NCI-H510A (cell line): ENCODE measurements at places on chromosomes 5 and 9.

- DNase-seq = no peak
These were observed 123.7 kb upstream of the CPEB4 start for GRCh38 chr5:173764332-173765028.

- DNase-seq = no peak
These were observed 120.9 kb upstream of the C6 start for GRCh38 chr5:41334221-41334620.

DNA sequence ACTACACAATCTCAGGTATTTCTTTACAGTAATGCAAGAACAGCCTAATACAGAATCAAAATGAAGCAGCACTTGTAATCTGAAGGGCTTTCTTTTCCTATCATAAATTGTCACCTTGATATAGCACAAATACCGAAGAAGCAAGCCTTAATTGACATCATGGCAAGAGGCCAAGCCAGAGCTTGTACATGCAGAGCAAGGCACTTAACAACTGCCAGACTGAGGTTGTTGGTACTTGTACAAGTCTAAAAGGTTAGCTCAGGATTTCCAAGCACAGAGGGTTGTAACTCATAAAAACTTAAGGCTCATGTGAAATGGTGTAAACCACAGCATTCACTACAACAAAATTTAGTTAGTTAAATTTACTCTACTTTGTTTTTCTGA, 158.8 kb upstream of the SPEF2 start:
- no peak for DNase-seq

- no peak for DNase-seq
These were observed 378.5 kb upstream of the CD180 start for GRCh38 chr5:67575087-67575486.

GRCh38 chr5:98111686-98112085, 661.8 kb upstream of the RGMB start:
- no peak for DNase-seq

DNA sequence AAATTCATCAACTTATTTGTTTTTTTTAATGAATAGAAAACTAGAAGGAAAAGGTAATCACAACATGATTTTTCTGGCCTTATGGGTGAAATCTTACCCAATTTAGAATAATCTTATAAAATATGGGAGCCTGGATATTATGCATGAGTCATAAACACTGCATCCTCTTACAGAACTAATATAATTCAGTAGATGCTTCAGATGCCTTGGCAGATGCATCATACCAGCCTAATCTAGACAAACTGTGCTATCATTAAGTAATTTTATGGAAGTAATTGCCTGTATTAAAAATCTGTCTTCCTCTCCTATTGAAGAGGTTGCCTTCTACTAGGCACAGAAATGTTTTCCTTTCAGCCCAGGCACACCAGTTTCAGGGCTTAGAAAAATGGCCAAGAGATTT, 2384.6 kb upstream of the WWC1 start:
- DNase-seq = no peak

DNA sequence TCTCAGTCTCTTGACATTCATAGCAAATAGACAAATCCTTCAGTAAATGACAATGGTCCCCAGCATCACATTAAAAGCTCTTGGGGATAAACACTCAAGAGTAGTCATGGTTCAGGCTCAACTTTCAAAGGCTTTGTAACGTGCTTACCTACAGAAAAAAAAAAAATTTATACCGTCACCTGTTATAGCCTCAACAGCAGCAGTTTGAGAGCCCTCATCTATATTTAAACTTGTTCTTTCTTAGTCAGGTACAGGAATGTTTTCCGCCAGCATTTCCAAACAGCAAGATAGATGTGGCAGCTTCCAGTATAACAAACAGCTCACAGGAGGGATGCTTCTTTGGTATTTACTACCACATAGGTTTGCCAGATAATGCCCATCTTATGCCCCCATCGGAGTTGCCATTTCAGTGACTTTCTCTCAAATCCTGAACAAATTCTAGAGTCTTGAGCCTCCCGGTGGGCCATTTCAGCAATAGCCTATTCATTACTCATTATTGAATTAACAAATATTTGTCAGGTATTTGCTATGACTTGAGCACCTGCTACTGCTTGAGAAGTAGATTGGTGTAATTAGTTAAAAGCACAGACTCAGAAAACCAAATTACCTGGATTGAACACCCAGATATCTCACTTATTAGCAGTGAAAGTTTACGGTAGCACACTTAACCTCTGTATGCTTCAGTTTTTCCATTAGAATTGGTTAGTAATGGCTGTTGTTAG, 470.0 kb downstream of the EBF1 start:
- DNase-seq = no peak

- no peak for DNase-seq
These were observed 79.5 kb downstream of the RFX3 start for GRCh38 chr9:3446313-3446712.

GRCh38 chr5:141383345-141383744, 803 bp downstream of the PCDHGA7 start:
- DNase-seq = no peak

GRCh38 chr9:86578722-86579121, 224.5 kb upstream of the TUT7 start:
- DNase-seq = no peak

GRCh38 chr5:150286820-150287219, 2.8 kb downstream of the CAMK2A start:
- no peak for DNase-seq

- no peak for DNase-seq
These were observed 89.9 kb upstream of the MPDZ start for GRCh38 chr9:13369431-13369830.

- DNase-seq = no peak
These were observed 26.8 kb downstream of the LURAP1L start for GRCh38 chr9:12801663-12802062.

GRCh38 chr5:44827681-44828080, 18.9 kb downstream of the MRPS30 start:
- no peak for DNase-seq

- DNase-seq = peak; percentile 10
These were observed 1941.1 kb upstream of the C9orf72 start for GRCh38 chr9:29514336-29514735.

DNA sequence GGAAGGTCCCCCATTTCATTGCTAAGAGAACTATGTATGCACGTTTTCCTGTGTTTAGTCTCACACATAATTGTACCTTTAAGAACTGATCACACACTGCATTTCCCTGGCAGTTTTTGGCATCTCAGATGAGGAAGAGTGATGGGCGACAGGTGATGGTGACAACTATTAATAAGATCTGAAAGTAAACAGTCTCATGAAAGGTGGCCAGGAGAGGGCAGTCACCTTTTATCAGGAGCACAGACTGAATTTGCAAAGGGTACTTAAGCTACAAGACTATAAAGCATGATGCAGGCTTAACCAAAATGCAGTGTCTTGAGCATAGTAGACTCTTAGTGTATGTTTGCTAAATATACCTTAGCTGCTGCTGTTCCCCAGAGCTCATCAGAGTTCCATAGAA, 91.5 kb downstream of the GHR start:
- DNase-seq = no peak

GRCh38 chr5:163165277-163165676, 272.1 kb upstream of the CCNG1 start:
- no peak for DNase-seq

DNA sequence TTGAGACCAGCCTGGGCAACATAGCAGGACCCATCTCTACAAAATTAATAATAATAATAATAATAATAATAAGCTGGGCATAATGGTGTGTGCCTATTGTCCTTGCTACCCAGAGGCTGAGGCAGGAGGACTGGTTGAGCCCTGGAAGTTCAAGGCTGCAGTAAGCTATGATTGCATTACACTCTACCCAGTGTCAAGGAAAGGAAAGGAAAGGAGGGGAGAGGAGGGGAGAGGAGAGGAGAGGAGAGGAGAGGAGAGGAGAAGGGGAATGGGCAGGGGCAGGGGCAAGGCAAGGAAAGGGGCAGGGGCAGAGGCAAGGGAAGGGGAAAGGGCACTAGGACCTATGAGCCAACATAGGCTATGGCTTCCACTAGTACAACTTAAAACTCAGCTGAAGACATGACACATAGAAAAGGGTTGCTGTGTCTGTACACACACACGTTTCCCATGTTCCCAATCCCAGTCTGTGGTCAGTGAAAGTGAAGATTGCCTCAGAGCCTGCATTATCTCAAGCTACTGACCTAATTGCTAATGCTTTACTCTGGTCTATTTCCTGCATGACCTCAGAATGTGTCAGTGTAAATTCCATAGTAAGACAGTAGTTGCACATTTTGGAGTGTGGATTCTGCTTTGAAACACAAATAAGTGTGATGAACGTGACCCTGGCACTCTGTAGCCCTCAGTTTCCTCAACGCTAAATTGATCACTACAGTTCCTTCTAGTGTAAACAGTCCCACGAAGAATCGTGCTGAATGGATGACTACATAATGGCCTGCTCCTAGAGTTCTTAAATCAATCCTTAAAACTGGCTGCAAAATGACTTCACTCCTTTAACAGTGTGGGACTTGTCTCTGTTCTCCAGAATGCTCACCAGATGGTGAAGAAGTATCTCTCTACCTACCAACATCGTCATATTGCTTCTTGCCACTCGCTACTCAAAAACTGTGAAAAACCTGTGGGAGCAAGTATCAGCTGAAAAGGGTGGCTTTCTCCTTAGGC, 497.0 kb downstream of the RAB3C start:
- no peak for DNase-seq

DNA sequence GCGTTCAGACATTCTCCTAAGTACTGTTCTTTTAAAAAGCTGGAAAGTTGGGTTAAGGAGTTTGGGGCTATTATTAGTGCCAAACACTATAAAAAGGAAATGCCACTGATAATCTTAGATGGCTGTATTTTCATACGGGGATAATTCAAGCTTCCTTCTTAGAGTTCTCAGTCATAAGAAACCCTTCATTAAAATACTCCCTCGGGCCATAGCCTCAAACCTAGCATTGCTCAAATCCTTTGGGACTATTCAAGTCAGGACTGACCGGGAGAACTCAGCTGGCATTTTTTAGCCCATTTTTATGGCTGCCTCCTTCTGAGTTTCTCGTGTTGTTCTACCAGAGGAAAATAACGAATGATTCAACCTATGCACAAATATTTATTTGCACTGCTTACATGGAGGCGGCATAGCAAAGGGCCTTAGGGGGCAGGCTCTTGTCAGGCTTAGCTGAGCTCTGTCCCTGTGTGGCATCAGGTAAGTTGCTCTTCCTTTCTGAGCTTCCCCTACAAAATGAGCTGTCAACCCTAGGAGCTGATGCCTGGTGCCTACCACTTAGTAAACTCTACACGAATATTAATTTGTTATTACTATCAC, 33.5 kb upstream of the ADAM19 start:
- DNase-seq = no peak

GRCh38 chr9:133889584-133890301, 102.4 kb downstream of the VAV2 start:
- DNase-seq = peak; percentile 55

DNA sequence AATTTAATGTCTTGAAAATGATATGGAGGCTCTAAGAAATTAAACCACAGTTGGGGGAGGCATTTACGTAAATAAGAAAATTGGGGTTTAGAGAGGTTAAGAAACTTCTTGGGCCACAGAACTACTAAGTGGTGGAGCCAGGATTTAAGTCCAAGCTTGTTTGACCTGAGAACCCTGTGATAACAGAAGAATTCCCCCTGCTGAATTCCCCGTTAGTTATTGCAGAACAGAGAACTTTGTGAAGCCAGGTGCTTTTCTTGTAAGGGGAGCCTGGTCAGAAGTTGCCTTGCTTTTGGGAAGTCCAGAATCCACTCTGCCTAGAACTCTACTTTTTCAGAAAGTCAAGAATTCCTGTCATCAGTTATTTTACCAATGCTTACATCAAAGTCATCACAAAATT, 309.3 kb upstream of the SEMA6A start:
- no peak for DNase-seq

- DNase-seq = no peak
These were observed 35.2 kb downstream of the SETX start for GRCh38 chr9:132319421-132320110.

- DNase-seq = no peak
These were observed 393.8 kb downstream of the EBF1 start for GRCh38 chr5:158705901-158706300.

DNA sequence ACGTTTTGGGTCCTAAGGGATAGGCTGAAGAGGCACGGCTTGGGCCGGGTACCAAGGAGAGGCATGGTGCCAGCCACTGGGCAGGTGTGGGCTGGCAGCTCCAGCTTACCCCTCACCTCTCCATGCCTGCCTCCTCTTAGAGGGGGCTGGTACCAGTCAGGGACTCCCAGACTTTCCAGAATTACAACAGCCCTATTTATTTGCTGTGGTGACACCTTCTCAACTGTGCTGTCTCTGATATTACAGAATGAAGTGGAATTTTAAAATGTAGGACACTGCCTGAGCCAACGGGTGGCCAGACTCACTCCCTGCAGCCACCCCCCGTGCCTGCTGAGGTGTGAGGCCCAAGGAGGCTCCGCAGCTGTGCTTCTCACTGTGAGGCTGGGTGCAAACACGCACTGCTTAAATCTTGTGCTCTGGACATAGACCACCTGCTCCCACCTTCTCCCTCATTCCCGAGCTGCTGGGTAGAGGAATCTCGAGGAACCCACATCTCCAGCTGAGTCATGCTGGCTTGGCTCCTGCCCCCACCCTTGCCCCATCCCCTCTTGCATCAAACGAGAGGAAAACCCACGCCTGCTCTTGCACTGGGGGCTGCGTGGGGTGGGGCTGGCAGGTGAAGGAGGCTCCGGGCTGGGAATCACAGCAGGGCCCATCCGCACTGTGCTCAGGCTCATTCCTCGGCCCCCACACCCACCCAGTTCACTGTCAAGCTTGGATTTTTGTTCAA, 47.9 kb downstream of the PRRT1B start:
- DNase-seq = no peak

DNA sequence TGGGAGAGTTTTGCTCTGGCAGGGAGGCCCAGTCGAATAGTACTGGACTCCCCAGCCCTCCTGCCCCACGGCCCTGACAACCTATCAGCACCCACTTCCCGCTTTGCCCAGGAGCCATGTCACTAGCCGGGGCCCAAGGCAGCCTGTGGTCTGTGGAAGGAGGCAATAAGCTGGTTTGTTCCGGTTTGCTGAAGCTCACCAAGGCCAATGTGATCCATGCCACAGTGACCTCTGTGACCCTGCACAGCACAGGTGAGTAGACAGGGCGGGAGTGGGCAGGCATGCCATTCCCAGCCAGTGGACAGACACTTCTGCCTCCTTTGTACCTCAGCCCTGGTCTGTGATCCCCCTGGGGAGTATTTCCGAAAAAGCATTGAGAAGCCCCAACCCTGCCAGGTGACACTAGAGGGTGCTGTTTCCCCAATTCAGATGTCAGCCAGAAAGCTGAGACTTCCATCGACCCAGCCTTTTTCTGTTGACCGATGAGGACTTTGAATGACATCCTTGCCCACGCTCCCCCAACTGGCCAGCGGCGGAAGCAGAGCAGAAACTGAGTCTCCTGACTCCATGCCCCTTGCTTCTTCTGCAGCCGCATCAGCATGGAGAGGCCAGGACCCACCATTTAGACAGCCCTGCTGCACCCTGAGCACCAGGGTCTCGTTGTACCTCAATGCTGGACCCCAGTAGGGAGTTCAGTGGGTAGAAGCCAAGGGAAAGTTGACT, 9.6 kb downstream of the PCYOX1L start:
- peak; percentile 44 for DNase-seq
